ENCODE measurements at places on chromosomes 6 and 20.
A peak's percentile ranks its signal among the peaks of the same experiment; 100 is the strongest.

- no peak for DNase-seq
Observed at GRCh38 chr6:43945768-43946080, 175.7 kb downstream of the VEGFA start.

DNA sequence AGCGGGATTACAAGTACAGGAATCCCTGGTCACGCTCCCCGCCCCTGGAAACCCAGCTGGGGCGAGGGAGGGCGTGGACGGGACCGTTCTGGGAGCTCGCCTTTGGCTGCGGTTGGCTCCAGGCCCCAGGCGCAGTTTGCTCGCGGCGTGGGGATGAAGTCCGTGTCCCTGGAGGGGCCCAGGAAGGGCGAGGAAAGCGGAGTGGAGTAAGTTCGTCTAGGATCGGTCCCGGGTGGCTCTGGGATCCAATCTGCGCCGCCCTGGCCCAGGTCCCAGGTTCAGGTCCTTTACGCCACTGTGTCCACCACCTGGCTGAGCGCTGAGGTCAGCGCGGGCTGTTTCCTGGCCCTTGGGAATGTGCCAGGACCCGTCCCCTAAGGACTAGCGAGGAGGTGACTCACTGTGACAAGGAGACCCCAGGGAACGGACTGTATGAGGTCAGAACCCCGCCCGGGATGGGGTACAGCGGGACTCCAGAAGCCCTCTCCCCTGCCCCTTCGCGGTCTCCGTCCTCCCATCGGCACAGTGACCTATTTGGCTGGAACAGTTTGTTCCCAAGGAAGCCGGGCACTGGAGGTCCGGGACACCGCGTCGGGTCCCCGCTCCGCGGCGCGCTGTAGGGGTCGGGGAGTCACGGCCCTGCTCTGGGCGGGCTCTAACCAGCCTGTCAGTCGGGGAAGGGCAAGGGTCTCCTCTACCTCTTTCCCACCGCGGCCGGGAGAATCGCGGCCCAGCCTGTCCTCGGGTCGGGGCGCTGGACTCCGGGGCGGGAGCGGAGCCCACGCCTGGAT is 724 bp downstream of the CDKN1A start:
- peak; percentile 49 for DNase-seq

GRCh38 chr20:4457566-4458543 is 263.9 kb upstream of the PRND start:
- DNase-seq: no peak

DNA sequence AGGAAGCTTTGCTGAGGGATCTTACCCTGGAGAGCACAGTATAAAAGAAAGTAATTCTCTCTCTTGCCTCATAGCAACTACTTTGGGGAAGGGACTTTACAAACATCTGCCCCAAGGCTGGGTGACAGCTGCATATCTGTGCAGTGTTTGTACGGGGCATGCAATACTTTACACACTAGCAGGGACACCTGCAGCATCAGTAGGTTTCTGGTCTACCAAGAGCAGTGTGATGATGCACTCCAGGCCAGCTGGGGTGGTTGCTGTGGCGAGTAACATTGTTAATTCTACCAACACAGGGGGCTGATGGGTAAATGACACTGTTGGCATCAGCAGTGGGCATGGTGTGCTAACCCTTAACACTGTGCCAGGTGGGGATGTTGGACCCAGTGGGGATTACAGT is 48.0 kb downstream of the ADTRP start:
- peak; percentile 51 for DNase-seq

GRCh38 chr6:17482711-17483110 is 89.3 kb downstream of the CAP2 start:
- DNase-seq: no peak

GRCh38 chr20:43766385-43766784 is 39.6 kb upstream of the GTSF1L start:
- no peak for DNase-seq

DNA sequence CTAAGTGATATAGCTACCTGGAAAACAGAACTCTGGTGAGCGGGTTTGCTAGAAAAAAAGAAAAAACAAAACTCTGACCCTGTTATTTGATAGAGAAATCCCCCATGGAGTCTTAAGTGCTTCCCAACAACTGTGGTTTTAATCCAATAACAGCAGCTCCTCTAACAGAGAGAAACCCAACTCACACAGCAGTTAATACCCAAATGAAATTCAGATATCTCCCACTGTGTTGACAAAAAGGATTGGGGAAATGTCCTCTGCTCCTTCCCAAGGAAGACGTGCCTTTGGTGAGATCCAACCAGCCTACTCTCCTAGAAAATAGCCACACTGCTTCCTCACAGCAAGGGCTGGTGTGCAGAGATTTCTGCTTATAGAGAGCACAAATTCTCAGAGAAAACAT is 200.4 kb upstream of the FBXL4 start:
- DNase-seq: no peak

GRCh38 chr6:130744576-130745366 is 82.4 kb upstream of the SMLR1 start:
- DNase-seq: no peak

GRCh38 chr6:939526-940252 is 246.8 kb upstream of the EXOC2 start:
- DNase-seq: no peak

- DNase-seq: no peak
Observed at GRCh38 chr6:141259807-141260206, 872.9 kb upstream of the GJE1 start.

GRCh38 chr6:52666071-52666470 is 4.8 kb upstream of the TMEM14A start:
- no peak for DNase-seq

DNA sequence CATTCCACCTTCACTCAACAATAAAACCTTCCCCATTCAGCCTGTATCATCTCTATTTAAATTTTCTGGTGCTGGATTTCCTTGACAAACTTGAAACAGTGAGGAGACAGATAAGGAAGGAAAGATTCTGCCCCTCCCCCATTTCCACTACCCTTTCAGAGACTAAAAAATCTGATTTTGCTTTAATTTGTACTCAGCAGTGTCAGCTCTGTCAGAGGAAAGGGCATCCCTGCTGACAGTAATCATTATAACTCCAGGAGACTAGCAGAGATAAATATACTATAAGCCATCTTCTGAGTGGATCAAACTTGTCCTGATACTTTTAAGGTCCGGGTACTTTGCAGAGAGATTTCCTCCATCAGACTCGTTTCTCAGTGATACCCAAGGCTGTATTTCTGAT is 155.6 kb downstream of the SAMD5 start:
- DNase-seq: no peak

DNA sequence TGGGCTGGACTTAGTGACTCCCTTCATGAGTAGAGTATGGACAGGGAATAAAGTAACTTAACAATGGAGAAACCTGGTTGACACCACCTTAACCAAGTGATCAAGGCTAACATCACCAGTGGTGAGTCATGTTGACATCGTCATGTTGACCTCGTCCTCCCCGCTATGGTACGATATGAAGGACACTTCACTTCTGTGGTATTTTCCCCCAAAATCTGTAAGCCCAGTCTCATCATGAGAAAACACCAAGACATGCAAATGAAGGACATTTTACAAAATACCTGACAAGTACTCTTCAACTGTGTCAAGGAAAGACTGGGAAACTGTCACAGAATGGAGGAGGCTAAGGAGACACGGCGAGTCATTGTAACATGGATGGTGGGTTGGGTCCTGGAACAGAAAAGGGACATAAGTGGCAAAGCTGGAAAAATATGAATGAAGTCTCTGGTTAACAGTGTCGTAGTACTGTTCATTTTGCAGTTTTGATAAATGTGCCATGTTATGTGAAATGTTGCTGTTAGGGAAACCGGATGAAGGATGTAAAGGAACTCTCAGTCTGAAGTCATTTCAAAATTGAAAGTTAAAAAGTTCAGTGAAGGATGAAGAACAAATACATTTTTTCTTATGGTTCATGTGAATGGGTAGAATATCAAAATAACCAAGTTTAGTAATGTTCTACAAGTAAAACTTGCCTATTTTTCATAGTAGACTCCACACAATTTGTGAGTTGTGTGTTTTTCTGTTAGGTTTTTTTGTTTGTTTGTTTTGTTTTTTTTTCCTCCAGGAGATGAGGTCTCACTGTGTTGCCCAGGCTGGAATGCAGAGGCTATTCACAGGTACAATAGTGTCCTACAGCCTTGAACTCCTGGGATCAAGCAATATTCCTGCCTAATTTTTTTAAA is 247.5 kb downstream of the TMEM242 start:
- peak; percentile 42 for DNase-seq

Data from stimulated activated CD8-positive, alpha-beta memory T cell treated with anti-CD3 and anti-CD28 coated beads, Interleukin-4, amount 100 ng/mL, for 48 hours (primary cell).